ENCODE measurements at places on chromosomes 2 and 18.

DNA sequence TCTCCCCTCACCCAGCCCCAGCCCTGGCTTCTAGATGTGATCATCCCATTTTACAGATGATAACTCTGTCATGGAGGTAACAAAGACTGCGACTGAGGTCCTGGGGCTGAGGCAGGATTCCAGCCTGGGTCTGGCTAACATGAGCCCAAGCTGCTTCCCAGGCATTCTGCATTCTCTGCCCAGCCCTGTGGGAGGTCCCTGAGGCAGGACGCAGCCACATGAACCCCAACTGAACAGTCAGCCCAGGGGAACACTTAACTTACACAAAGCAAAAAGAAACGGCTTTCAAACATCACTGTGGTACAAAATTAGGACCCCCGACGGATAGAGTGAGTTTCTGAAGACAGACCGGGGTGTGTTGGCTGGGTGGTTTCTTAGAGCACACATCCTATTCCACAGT lies 135.3 kb downstream of the ACKR3 start:
- DNase-seq, result no peak

DNA sequence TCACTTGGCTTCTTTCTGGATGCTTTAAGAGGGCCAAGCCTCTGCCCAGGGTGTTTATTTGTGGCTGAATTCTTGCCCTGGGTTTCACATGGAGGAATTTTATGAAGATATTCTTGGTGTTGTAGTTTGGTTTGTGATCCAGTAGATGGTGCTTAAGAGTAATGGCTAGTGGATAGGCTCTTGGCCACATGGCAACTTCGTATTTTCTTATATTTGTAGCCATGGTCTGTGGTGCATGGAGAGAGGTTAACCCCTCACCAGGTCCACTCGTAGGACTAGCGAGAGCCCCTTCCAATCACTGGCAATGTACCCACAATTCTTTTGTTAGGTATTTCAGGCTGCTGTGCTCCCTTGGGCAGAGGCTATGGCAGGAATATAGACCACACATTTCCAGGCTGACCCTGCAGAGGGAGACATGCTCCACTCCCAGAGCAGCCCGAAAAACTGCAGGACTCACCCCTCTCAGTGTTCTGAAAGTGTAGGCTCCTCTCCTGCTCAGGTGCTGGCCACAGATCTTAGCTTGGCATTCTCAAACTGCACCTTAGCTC lies 582.1 kb upstream of the SETBP1 start:
- no peak for DNase-seq

DNA sequence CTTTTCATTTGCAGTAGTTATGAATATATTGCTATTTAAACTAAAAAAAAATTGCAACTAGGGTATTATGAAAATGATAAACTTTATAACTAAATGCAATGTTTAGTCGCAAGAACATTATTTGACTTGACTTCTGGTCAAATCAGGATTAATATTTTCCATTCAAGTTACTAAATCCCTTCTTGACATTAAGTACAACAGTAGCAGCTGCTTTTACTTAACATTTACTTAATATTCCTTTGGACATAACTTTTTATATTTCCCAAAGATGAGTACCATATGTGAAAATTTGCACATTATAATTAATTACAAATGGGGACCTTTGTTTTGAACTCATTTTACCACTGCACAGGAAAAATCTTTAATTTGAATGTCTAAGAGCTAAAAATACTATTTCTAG lies 74.0 kb downstream of the PMS1 start:
- no peak for DNase-seq

DNA sequence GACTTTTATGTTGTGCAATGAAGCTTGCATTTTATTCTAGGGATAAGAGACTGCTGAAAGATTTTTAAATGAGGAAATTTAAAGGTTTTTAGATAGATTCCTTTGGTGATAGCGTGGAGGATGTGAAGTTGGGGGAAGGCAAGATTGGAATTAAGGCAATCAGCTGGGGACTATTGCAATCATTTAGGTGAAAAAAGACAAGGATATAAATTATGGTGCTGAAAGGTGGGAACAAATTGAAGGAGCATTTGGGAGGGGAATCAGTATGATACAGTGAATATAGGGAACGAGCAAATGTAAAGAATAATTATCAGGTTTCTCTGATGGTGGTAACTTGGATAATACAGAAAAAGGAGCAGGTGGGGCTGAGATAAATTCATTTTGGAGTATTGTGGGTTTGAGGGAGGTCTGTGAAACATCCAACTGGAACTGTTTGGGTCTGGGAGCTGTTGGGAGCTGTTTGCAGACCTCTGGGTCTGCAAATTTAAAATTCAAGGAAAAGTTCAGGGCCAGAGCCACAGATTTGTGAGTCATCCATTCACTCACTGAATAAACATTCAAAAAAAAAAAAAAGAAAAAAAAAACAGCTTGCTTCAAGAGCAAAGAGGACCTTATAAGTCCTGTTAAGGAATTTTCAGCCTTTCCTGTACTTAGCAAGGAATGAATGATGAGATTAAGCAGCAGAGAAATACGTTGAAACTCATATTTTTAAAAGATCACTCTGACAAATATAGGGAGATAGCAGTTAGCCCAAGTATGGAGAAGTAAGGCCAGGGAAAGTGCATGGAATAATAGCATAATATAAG lies 257.5 kb upstream of the FN1 start:
- no peak for DNase-seq

DNA sequence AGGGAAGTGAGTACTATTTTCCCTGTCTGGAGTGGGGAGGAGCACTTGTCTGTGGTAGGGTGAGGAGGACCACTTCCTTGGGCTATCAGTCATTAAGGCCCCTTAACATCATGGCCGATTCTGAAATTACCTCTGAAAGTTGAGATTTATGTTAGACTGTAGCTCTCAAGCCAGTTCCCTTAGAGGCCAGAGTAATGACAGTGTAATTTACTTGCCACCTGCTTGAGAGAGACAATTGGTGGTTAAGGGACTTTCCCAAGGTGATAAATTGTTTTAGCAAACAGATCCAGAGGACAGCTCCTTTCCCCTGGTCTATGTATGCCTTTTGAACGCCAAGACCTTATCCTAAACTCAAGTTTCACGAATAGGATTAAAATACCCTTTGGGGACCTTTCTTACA lies 56.1 kb downstream of the NEDD4L start:
- DNase-seq, result no peak

- peak; percentile 42 for DNase-seq
Observed at GRCh38 chr2:233060980-233061590, 943 bp downstream of the INPP5D start.

DNA sequence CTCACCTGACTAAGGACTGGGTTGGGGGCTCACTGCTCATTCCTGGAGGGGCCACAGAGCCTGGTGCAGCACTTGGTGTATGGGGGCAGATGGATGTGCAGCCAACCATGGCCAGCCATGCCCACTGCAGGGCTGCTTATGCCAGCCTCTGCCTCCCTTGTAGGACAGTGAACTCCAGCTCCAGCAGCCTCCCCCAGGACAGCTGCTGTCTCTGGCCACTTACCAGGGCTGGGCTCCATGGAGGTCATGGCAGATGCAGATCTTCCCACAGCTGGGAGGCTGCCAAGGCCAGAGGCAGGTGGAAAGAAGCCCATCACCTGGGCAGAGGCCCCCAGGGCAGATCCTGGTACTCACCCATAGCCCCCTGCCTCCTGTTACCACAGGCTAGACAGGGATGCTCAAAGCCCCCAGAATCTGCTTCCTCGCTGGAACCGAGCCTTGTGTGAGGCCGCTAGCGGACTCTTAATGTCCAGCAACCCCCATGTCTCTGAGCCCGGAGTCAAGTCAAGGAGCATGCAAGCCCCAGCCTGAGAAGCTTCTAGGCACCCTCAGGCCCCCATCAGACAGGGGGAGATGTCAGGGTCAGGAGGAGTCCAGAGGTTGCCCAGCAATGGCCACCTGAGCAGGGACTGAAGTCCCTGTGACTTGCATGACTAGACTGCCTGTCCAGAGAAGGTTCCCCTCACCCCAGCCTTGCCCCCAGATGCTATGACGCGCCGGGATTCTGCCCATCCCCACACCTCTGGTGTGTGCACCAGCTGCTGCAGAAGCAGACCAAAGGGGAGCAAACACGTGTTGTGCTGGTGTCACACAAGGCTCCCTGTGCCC lies 123.6 kb downstream of the TWIST2 start:
- no peak for DNase-seq

DNA sequence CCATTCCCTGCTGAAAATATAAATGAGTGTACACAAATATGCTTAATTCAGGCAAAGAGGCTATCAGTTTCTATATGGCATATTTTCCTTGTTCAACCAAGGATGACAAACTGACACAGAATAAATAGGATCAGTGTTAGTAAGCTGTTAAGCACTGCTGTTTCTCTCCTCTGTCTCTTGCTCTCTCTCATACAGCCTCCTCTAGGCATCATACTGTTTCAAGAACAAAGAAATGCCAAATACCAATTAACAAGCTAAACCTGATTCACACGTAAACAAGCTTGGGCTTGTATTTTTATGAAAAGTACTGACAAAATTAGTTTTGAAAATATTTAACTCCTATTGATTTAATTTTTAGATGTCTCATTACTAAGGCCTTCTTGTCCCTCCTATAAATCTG lies 1027.2 kb upstream of the ACVR2A start:
- no peak for DNase-seq
